Common myeloid progenitor, CD34-positive (primary cell): ENCODE measurements at places on chromosomes 16 and 17.

- no peak for DNase-seq
- no peaks in the 10 kb centered on the region for H3K36me3 ChIP-seq
- H3K27ac ChIP-seq = no peak overlapping the region
- peaks cover 2% of the 10 kb centered on the region for H3K27me3 ChIP-seq
- no peak overlapping the region for H3K4me3 ChIP-seq
- no peaks in the 10 kb centered on the region for H3K4me1 ChIP-seq
Observed at GRCh38 chr16:14028202-14028601, 42.9 kb upstream of the MRTFB start.

DNA sequence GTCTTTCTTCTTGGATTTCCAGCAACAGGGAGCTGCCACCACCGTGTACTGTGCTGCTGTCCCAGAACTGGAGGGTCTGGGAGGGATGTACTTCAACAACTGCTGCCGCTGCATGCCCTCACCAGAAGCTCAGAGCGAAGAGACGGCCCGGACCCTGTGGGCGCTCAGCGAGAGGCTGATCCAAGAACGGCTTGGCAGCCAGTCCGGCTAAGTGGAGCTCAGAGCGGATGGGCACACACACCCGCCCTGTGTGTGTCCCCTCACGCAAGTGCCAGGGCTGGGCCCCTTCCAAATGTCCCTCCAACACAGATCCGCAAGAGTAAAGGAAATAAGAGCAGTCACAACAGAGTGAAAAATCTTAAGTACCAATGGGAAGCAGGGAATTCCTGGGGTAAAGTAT is 389.0 kb downstream of the MAF start:
- H3K4me3 ChIP-seq = no peak overlapping the region
- no peak for DNase-seq
- H3K36me3 ChIP-seq = no peaks in the 10 kb centered on the region
- H3K27ac ChIP-seq = no peak overlapping the region
- no peaks in the 10 kb centered on the region for H3K27me3 ChIP-seq
- H3K4me1 ChIP-seq = no peaks in the 10 kb centered on the region

DNA sequence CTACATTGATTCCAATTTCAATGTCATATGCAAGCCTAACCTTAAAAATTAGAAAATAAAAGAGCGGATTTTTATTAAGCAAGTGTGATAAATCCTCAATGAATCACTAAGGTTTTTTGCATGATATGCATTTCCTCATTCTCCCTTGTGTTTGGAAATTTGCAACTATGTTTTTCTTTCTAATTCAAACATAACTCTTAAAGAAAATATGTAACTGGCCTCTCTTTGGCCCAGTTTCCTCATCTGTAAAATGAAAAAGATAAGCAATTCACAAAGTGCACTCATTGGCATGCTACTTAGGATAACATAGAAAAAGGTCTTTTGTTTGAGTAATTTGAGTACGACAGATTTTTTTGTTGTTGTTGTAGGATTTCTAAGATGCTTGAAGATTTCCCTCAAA is 295.5 kb downstream of the CDH11 start:
- no peak overlapping the region for H3K4me3 ChIP-seq
- H3K27me3 ChIP-seq = no peaks in the 10 kb centered on the region
- no peak for DNase-seq

DNA sequence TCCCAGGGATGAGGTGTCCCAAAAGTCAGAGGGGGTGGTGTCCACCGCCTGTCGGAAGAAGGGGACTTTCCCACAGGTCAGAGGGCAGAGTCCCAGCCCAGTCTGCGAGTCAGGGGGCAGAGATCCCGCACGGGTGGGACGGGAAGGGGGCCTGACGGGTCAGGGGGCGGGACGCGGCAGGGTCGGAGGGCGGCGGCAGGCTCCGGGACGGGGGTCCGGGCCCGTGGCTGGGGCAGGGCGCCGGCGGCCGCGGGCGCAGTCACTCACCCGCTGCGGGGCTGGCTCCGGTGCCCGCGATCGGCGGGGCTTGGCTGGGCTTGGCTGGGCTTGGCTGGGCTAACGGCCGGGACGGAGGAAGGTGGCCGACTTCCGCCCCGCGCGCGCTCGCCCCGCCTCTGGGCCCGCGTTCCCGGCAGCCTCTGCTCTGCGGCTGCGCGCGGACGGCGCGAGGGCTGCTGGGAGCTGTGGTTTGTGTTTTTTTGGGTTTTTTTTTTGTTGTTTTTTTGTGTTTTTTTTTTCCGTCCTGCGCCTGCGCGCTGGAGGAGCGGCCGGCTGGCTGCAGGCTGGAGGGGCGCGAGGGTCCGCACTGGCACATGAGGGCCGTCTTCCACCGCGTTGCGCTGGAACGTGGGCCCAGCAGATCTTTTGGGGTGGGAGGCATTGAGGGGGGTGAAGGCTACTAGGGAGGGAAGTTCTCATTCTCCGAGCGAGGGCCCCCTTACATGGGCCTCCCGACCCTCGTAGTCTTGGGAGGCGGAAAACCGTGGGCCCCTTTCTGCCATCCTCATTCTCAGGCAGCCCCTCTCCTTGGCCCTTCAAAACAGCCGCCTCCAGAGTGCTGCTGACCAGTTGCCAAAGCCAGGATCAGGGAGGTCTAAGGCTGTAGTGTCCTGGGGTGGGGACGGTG is at the start of gene CANT1:
CANT1 (minus strand) TSS at position 368 of the 907 bp plus-strand sequence. CDS start 12,142 bp downstream, outside the sequence.
- H3K27ac ChIP-seq = peak within 1 kb of the TSS; percentile 97
- peak; percentile 89 for DNase-seq
- H3K4me1 ChIP-seq = peaks cover 45% of the 10 kb centered on the region
- H3K4me3 ChIP-seq = peak within 1 kb of the TSS; percentile 96

DNA sequence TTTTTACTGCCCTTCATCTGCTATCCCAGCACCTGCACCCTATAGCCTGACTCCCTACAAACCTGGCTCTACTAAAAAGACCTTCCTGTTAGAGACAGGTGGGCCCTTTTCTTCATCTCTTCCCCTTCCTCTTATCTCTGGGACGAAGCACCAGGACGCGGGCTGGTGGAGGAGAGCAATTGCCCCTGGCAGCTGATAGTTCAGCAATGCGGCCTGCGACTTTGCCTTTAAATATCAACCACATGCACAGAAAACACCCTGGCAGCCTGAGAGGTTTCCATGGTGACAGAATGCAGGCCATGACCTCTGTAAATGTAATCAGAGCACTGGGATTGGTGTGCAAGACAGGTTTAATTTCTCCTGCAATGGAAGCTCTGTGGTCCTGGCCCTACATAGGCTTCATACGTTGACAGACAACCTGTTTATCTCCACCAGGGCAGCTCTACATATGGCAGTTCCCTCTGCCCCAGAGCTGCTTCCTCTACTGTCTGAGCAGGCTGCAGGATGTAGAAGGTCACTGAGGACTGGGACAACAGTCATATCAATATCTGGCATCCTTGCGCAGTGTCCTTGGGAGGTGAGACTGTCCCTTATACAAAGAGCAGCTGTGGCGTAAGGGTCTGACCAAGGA is 10.0 kb upstream of the SKAP1 start:
- DNase-seq = no peak
- H3K4me1 ChIP-seq = peaks cover 50% of the 10 kb centered on the region
- no peak overlapping the region for H3K27ac ChIP-seq
- no peaks in the 10 kb centered on the region for H3K27me3 ChIP-seq

DNA sequence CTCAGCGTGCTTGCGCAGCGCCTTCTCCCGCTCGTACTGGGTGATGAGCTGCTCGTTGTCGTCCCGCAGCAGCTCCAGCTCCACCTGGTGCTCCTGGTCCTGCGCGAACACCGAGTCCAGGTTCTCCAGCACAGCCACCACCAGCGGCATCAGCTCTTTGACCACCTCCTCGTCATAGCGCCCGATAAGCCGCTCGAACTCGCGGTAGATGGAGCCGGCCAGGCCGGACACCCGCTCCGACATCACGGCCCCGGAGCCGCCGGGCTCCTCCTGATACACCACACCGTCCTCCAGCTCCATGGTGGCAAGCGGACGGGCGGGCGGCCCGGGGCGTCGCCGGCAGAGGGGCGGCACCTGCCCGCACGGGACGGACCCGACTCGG is 320 bp downstream of the SPAG9 start:
- H3K27me3 ChIP-seq = no peaks in the 10 kb centered on the region
- H3K36me3 ChIP-seq = no peaks in the 10 kb centered on the region
- peak overlapping the region; percentile 88 for H3K4me3 ChIP-seq

DNA sequence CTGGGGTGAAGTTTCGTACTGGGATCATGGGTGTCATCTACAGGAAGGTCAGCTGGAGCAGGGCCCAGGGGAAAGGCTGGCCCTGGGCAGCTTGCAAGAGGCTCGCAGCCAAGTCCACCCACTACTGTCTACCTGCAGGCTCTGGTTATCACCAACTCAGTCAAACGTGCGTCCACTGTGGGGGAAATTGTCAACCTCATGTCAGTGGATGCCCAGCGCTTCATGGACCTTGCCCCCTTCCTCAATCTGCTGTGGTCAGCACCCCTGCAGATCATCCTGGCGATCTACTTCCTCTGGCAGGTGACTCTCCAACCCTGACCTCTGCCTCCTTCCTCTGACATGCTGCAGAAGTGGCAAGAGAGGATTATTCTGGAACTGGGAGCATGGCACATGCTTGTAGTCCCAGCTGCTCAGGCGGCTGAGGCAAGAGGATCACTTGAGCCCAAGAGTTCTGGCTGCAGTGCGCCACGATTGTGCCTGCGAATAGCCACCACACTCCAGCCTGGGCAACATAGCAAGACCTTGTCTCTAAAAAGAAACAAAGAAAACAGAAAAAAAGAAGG is 29.2 kb downstream of the ABCC3 start:
- H3K4me3 ChIP-seq = no peak overlapping the region
- peaks cover 30% of the 10 kb centered on the region for H3K4me1 ChIP-seq
- no peaks in the 10 kb centered on the region for H3K36me3 ChIP-seq
- no peak for DNase-seq
- no peak overlapping the region for H3K27ac ChIP-seq

DNA sequence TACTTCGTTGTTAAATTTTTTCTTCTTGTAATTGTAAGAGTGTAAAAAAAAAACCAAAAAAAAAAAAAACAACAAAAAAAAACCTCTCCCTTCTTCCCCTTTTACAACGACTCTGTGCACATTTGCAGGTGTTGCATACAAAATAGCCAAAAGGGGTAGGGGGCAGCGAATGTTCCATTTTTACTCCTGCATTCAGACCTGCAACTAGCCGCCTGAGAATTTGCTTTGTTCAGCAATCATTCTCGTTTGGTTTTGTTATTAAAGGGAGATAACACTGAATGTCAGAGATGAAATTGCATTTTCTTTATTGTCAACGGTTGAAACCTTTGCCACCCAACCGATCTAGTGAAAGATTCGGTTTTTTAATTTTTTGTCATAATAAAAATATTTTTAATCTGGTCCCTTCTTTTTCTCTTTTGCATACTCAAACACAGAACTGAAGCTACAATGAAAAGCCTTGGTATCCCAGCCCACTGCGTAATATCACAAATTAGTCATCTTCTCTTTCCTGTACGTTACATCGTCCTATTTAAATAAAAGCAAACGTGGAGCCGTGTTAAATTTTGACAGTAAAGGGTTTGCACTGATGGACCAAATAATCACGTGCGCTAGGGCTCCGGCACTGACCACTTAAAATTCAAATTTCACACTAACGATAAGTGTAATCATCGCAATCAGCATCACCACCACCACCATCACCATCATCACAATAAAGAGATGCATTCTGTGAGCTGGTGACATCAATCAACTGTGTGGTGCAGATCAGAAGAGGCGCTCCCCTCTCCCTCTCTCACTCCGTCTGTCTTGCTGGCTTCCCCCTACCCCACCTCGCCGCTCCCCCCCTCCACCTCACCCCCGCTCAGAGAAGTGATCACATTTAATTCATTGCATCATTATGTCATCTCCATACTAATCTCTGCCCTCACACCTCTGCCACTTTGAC is 406.2 kb upstream of the PSMD7 start:
- no peak overlapping the region for H3K27ac ChIP-seq
- peaks cover 63% of the 10 kb centered on the region for H3K27me3 ChIP-seq
- no peaks in the 10 kb centered on the region for H3K4me1 ChIP-seq
- no peak overlapping the region for H3K4me3 ChIP-seq

- no peak overlapping the region for H3K4me3 ChIP-seq
- DNase-seq = no peak
- peaks cover 2% of the 10 kb centered on the region for H3K27me3 ChIP-seq
- H3K36me3 ChIP-seq = no peaks in the 10 kb centered on the region
Observed at GRCh38 chr16:65570261-65570660, 448.4 kb upstream of the CDH11 start.

GRCh38 chr16:65889533-65889966 is 476.9 kb upstream of the CDH5 start:
- no peak overlapping the region for H3K27ac ChIP-seq
- H3K4me1 ChIP-seq = no peaks in the 10 kb centered on the region
- H3K4me3 ChIP-seq = no peak overlapping the region

- no peak overlapping the region for H3K4me3 ChIP-seq
- no peaks in the 10 kb centered on the region for H3K4me1 ChIP-seq
- no peak for DNase-seq
- H3K27ac ChIP-seq = no peak overlapping the region
Observed at GRCh38 chr17:70969521-70970034, 800.2 kb downstream of the KCNJ2 start.

GRCh38 chr16:2088759-2089358 is 41.1 kb downstream of the TSC2 start:
- H3K4me1 ChIP-seq = no peaks in the 10 kb centered on the region
- H3K4me3 ChIP-seq = no peak overlapping the region
- H3K36me3 ChIP-seq = peaks cover 28% of the 10 kb centered on the region
- DNase-seq = no peak
- no peak overlapping the region for H3K27ac ChIP-seq

DNA sequence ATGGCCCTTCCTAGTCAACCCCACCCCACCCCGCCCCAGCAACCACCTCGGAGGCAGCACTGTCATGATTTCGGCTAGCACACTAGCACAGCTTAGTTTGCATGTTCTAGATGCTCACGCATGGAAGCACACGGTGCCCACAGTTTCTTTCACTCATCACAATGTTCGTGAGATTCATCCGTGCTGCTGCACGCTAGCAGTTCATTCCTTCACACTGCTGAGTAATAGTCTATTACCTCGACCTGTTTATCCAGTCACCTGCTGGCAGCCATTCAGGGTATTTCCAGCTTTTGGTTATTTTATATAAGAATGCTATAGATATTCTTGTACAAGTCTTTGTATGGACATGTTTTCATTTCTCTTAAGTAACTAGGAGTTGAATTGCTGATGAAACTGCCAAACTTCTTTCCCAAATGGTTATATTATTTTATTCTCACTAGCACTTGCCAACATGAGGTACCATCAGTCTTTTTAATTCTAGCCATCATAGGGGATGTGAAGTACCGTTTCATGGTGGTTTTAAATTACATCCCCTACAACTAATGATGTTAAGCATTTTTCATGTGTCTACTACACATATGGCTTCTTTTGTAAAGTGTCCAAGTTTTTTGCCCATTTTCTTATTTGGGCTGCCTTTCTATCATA is 75.7 kb downstream of the CYTH1 start:
- H3K27ac ChIP-seq = no peak overlapping the region
- no peaks in the 10 kb centered on the region for H3K27me3 ChIP-seq
- H3K4me3 ChIP-seq = no peak overlapping the region
- no peak for DNase-seq
- H3K36me3 ChIP-seq = peaks cover 40% of the 10 kb centered on the region

DNA sequence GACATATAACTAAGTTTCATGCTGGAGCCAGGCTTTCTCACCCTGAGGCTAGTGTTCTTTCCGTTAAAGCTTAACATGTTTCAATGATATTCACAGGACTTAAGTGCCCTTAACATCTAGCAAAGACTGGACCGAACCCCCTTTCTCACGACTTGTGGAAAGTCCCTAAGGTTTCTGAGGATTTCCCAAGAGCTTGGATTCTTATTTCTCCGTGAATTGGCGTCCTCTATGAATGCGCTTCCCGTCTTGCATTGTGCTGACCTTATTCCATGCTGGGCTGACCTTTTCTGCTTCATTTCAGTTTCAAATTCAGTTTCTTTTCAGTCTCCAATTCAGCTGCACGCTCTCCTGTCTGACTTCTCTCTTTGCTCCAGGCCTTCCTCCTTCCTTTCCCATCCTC is 206.4 kb downstream of the HS3ST3A1 start:
- no peaks in the 10 kb centered on the region for H3K36me3 ChIP-seq
- no peak overlapping the region for H3K27ac ChIP-seq
- no peaks in the 10 kb centered on the region for H3K4me1 ChIP-seq
- H3K4me3 ChIP-seq = no peak overlapping the region
